T1000 (cell line): ENCODE measurements at places on chromosomes 2 and 18.

GRCh38 chr2:196262606-196263005 lies 91.2 kb upstream of the STK17B start:
- DNase-seq = no peak

DNA sequence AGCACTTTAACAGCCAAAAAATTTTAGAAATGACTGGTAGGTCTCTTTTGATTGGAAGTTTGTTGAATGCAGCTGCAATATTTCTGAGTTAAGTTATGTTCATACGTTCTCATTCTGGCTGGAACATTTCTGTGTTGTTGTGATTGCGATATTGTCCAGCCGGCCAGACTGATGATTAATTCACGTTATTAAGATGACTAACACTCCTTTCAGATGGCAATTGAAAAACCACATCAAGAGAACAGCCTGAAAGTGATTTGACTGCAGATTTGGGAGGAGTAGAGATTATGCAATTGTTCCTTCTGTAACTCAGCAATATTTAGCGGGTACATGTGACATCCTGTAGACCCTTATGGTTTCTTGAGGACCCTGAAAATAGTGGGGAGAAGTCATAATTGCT lies 133.7 kb downstream of the FBXO15 start:
- peak; percentile 1 for DNase-seq

DNA sequence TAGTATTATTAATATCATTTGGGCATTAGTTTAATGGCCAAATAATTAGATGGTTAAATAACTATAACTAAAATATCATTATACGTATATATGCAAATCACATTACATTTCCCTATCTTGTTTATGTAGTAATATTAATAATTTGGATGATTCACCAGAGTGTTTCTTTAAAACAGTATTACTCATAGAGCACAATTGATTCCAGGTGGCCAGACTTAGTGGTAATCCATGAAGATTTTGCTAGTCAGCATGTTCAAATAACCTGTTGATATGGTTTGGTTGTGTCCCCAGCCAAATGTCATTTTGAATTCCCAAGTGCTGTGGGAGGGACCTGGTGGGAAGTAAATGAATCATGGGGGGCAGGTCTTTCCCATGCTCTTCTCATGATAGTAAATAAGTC lies 782.3 kb downstream of the LRP1B start:
- no peak for DNase-seq

DNA sequence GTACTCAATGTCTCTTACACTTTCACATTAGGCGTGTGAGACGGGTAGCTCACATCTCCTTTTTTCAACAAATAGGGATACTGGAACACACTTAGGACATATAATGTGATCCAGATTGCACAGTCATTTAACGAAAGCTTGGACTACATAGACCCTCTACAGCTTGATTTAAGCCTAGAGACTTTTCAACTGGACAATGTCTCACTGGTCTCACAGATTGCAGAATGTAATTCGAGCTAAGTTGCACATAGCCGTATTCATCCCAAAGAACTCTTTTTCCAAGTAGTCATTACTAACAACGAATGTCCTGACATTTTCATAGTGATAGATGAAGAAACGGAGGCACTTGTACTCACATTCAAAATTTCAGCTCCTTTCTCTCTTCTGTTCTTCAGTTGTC lies 612.1 kb downstream of the ZEB2 start:
- DNase-seq = no peak

DNA sequence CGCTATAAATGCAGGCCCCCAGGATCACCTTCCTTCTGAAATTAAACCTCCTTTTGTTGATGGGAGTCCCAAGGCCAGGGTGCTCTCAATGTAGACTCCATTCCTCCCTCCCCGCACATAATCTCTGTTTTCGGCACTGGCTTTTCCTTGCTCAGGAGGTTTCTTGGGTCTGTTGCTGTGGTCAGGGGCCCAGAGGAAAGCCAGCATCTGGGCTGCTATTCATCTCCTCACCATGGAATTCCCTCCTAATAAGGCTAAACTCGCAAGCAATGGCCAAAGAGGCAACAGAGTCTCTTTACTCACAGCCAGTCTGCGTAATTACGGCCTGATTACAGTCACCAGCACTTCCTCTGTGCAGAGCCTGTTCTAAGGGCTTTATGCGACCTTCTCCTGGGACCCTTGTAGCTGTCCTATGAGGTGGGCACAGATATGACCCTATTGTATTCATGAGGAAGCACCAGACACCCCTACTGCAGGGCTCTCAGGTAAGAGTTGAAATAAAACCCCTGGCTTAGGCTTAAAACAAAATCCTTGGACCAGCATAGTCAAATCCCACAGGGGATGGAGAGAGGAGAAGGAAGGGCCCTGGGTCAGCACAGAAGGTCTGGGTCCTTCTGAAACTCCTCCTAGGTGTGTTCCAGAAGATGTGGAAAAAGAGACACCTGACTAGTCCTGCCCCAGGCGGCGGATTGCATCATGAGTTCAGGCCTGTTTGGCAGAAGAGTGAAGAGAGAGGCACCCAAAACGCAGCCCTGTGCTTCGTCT lies 105.0 kb upstream of the SH3BP4 start:
- no peak for DNase-seq

- no peak for DNase-seq
Measured at GRCh38 chr2:197672371-197672893, 3.0 kb downstream of the RFTN2 start.

DNA sequence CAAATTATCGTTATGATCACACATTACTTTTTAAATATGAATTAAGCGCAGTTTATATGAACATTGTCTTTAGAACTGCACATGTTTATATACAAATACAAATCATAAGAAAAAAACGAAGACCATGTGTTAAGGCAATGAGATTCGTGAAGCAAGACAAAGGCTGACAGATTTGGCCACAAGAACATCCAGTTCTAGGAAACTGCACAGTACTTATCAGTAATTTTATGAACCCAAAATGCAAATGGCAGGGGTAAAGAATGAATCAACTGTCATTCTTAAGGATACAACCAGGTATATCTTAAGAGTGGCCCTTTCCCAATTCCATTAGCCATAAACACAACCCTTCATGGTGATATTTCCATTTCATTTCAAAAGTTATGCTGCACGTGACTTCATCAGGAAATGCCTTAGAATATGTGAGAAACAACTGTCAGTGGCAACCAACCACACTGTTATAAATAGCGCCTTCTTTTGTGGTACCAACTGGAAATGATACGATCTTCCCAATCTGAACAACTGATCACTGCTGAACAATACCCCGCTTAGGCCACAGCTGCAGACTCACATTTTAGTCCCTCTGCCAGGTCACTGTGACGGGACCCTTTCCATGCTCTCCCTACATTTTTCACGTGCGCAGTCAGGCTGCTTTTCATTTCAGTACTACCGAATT lies 144.9 kb downstream of the L3MBTL4 start:
- DNase-seq = no peak

GRCh38 chr2:128435576-128436478 lies 117.2 kb upstream of the HS6ST1 start:
- no peak for DNase-seq

- no peak for DNase-seq
Measured at GRCh38 chr18:13566941-13567746, 159.2 kb downstream of the FAM210A start.

DNA sequence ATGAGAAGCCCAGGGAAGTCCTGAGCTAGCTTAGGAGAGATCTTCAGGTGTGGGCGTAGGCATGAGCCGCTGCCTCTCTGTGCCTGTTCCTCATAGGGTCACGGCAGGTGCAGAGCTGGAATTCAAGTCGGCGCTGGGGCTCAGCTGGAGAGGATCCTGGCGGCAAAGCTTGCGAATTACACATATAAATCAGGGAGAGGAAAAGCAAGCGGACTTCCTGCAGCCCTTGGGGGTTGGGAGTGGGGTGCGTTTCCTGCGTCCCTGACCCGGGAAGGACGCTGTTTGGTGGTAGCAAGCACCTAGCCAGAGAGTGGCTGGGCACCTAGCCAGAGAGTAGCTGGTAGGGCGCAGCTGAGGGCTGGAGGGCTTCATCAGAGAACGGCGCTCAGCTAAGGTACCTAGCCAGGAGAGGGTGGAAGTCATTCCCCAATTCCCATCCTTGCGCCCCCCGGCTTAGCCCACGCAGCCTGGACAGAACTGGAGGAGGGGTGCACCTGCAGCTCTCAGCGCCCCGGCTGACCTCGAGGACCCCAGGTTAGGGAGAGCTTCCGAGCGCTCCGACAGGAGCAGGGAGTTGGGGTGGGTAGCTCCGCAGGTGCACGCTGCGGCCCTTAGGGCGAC lies 459 bp upstream of the EFR3B start:
- no peak for DNase-seq
